Small intestine (tissue), 16 donors: ENCODE measurements at places on chromosomes 4 and X.

DNA sequence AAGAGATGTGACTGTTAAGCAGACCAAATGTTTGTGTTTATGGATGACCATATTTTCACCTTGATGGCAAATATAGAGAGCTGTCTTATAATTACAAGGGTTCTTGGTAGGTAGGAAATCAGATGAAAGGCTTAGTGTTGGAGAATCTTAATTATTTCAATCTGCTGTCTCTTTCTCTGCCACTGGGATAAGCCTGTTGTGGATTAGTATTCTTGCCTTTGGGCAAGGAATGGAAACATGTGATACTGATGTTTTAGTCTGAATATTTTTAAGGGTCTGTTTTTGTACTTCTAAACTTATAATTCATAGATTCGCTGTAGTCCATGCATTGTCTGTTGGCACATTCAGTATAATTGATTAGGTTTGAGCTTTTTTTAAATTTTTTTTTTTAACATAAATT is 23.7 kb upstream of the NUDT6 start:
- no peak for DNase-seq

- DNase-seq, result no peak
Observed at GRCh38 chrX:2965965-2966364, 36.8 kb upstream of the ARSD start.

DNA sequence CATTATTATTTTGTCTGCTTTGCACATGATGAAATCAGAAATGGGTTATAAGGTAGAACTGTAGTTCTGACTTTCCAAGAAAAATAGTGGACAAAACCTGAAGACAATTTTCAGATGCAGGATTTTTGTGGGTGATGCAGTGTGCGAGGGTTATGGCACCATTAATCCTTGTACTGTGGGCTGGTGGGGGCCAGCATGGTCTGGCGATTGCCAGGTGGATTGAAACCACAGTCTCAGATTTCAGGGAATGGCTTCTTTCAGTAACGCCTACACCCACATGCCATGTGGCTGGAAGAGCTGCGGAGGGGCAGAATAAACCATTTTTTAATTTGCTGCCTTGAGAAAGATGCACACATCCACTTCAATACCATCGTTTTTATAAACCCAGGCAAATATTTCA is 150.5 kb downstream of the ARSF start:
- no peak for DNase-seq

GRCh38 chrX:132092439-132093065 is 35.3 kb downstream of the FRMD7 start:
- DNase-seq, result peak; percentile 57

GRCh38 chr4:154009191-154009590 is 220.3 kb upstream of the SFRP2 start:
- no peak for DNase-seq

DNA sequence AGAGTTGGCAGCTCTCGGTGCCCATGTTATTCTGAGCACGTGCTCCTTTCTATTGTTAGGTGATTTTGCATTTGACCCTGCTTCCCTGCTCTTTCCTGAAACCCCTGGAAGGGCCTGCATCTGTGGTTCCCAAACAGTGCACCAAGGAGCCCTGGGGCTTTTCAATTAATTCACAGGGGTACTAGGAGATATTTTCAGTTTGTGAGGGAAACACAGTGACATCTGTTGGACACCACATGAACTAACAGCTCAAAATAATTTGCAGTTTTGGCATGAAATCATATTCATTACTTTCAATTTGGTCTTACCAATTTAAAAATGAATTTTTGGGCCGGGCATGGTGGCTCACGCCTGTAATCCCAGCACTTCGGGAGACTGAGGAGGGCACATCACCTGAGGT is 156.6 kb downstream of the GATB start:
- DNase-seq, result peak; percentile 15

DNA sequence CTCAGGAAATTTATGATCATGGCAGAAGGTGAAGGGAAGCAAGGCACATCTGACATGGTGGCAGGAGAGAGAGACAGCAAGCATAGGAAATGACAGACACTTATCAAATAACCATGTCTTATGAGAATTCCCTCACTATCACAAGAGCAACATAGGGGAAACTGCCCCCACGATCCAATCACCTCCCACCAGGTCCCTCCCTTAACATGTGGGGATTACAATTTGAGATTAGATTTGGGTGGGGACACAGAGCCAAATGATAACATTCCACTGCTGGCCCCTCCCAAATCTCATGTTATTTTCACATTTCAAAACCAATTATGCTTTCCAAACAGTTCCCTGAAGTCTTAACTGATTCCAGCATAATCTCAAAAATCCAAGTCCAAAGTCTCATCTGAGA is 8.2 kb upstream of the TMA16 start:
- DNase-seq, result no peak

- DNase-seq, result peak; percentile 56
Observed at GRCh38 chr4:185039508-185040273, 21.4 kb downstream of the HELT start.
